Stimulated activated CD8-positive, alpha-beta memory T cell treated with anti-CD3 and anti-CD28 coated beads, Interleukin-4, amount 100 ng/mL, for 1 hour (primary cell): ENCODE measurements at places on chromosomes 2 and 18.

DNA sequence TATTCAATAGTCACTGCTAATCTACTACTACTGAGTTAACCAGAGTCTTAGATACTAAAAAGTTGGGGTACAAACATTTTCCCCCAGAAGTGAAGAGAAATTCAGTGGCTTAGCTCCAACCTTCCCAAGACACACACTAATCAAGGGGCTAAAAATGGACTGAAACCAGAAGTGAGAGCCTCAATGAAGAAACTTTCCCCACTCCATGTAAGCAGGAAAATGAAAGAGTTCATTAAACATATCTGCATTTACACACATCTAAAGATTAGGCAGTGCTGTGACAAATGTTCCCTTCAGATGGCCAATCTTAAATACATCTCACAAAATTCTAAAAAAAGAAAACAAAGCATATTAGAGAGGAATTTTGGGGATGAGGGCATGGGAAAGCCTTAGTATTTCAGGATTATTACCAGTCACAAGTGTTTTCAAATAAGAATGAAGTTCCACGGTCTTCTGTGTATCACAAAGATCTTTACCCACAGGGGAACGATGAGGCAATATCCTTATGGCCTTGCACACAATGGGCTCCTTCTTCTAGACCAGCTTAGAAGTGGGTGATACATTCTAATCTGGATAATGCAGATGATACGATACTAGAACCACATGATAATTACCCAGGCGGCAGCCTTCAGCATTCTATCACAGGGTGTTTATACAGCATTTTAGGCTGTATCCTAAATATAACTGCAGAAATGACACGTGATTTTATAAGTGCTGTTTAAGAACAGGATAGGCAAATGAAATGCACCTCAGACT lies 17.1 kb downstream of the ANKRD44 start:
- DNase-seq, result no peak

GRCh38 chr18:37403100-37403781 lies 162.4 kb downstream of the CELF4 start:
- no peak for DNase-seq

- no peak for DNase-seq
Observed at GRCh38 chr2:16661936-16662839, 3.4 kb downstream of the CYRIA start.

GRCh38 chr2:33522576-33522975 lies 46.1 kb downstream of the RASGRP3 start:
- DNase-seq, result no peak
